ENCODE measurements at places on chromosomes 12 and 14.
A peak's percentile ranks its signal among the peaks of the same experiment; 100 is the strongest.

DNA sequence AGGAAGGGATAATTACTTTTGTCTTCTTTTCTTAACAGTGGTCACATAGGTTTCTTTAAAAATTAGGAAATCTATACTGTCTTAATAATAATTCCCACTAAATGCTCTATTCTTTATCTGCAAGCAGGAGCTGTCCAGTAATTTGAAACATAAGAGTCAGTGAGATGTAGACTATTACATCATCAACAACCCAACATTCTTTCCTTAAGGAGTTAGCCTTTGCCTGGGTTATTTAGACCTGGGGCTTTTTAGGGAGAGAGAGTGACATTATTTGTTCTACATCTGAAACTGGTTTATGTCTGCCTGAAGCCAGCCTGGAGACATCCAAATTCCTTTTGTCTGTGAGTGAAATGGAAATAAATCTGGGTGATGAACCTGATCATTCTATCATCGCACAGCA is 294.4 kb downstream of the TMTC2 start:
- no peak for DNase-seq

GRCh38 chr12:89547101-89547500 is 21.3 kb upstream of the POC1B start:
- DNase-seq = no peak

GRCh38 chr12:25058658-25059058 is 109.8 kb upstream of the BCAT1 start:
- DNase-seq = no peak

- DNase-seq = no peak
These were observed 1.5 kb downstream of the BCL2L14 start for GRCh38 chr12:12072064-12072760.

GRCh38 chr14:53767566-53767965 is 189.1 kb downstream of the BMP4 start:
- DNase-seq = peak; percentile 99

DNA sequence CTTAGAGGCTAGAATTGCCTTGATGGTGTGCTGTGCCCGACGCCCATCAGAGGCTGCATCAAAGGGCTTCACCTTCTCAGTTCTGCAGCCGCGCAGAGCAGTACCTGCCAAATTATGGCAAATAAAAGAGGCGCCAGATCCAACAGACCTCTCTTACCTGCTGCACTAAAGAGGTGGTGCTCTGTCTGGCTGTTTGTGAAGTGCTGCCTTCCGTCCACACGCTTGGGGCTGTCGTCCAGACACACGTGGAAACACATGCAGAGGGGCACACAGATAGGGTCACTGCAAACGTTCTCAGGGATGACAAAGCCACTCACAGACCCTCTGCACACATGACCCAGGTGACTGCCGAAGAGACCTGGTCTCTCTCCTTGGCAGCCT is 617.5 kb downstream of the VRK1 start:
- DNase-seq = no peak

GRCh38 chr14:71214241-71214640 is 307.0 kb downstream of the PCNX1 start:
- no peak for DNase-seq

GRCh38 chr12:62651138-62651537 is 184.5 kb downstream of the MON2 start:
- no peak for DNase-seq

DNA sequence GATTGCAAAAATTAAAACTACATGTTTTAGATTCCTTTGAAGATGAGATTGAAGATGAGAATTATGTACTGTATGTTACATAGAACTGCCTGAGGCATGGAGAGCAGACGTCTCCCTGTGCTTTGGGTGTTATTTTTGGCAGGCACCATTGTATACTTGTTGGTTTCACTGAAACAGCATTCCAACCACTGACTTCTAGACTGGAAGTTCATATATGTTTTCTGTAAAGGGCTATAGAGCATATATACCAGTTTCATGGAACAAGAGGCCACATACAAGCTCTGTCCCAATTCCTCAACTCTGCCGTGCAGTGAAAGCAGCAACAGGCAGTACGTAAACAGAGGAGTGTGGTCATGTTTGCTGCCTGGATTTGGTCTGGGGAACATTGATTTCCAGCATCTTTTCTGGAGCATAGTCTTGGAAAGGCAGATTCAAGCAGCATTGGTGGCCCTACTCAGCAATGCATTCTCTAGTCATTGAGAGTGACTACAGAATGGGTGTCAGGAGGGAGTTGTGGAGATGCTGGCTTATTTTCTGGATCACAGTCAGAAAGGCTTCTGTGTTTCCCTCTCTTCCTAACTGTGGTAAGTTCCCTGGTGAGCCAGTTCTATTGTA is 57.6 kb upstream of the CNTN1 start:
- DNase-seq = no peak

- DNase-seq = no peak
These were observed 33.8 kb downstream of the CACNA2D4 start for GRCh38 chr12:1884651-1885050.

GRCh38 chr12:124171231-124171979 is 123.5 kb upstream of the RFLNA start:
- DNase-seq = no peak

DNA sequence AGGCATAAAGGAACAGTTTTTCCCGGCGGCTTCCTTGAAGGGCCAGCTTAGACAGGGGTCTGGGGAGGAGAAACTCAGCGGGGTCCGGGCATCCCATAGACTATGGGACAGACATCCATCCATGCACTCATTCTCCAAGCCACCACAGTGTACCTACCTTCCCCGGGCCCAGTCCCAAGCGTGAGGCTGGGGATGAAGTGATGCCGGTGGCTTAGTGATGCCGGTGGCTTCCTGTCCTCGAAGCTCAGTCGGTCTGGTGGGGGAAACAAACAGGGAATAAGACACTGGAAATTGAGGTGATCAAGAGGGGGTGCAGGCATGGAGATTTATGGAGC is 421 bp downstream of the RTL1 start:
- no peak for DNase-seq

GRCh38 chr14:61877035-61877390 is 114.8 kb downstream of the SNAPC1 start:
- no peak for DNase-seq

GRCh38 chr12:125406131-125406530 is 340.9 kb downstream of the AACS start:
- no peak for DNase-seq

- no peak for DNase-seq
These were observed 81.7 kb upstream of the TMEM263 start for GRCh38 chr12:106873983-106874382.

DNA sequence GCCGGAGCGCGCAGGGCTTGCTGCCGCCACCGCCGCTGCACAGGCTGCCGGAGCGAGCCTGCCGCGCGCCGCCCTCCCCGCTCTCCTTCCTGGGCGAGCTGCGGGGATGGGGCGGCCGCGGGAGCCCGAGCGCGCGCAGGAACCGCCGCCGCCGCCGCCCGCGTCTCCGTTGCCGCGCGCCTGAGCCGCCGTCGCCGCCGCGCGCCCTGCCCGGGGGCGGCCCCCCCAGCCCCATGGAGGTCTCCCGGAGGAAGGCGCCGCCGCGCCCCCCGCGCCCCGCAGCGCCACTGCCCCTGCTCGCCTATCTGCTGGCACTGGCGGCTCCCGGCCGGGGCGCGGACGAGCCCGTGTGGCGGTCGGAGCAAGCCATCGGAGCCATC is 352 bp downstream of the PLXNC1 start:
- DNase-seq = no peak

DNA sequence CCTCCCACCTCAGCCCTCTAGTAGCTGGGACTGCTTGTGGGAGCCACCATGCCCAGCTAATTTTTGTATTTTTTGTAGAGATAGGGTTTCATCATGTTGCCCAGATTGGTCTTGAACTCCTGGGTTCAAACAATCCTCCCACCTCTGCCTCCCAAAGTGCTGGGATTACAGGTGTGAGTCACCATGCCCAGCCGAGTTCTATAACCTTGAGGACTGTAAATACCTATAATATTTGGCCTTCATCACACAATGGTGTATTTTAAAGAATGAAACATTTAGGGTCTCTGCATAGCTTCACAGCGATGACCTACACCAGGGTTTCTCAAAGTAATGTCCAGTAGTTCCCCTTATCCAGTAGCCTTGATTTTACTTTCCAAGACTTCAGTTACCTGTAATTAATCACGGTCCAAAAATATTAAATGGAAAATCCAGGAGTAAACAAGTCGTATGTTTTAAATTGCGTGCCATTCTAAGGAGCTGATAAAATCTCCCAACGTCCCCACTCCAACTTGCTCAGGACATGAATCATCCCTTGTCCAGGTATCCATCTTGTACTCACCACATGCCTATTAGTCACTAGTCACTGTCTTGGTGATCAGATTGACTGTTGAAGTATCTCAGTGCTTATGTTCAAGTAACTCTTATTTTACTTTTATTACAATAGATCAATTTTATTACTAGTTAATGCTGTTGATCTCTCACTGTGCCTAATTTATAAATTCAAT is 368.2 kb downstream of the BTG1 start:
- no peak for DNase-seq

- no peak for DNase-seq
These were observed 58.9 kb downstream of the ARF6 start for GRCh38 chr14:49951691-49952345.

DNA sequence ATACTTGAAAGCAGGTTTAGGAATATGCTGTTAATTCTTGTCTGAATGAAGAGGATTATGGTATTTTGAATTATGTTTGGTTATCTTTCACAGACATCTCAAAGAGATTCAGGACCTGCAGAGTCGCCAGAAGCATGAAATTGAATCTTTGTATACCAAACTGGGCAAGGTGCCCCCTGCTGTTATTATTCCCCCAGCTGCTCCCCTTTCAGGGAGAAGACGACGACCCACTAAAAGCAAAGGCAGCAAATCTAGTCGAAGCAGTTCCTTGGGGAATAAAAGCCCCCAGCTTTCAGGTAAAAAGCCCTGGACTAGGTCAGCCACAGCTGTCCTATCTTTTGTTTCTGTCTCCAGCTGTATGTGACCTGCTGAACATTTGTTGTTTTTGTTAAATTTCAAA is 52.1 kb downstream of the RAD52 start:
- no peak for DNase-seq

- DNase-seq = peak; percentile 50
These were observed 34.6 kb downstream of the SPRING1 start for GRCh38 chr12:116703214-116703795.

- DNase-seq = no peak
These were observed 83.2 kb upstream of the HMGA2 start for GRCh38 chr12:65740873-65741600.

- no peak for DNase-seq
These were observed 53.2 kb upstream of the HIF1A start for GRCh38 chr14:61641914-61642613.

GRCh38 chr12:6614513-6615172 is 7.5 kb upstream of the CHD4 start:
- no peak for DNase-seq

- no peak for DNase-seq
These were observed 62.5 kb downstream of the BCL2L14 start for GRCh38 chr12:12133259-12133658.

DNA sequence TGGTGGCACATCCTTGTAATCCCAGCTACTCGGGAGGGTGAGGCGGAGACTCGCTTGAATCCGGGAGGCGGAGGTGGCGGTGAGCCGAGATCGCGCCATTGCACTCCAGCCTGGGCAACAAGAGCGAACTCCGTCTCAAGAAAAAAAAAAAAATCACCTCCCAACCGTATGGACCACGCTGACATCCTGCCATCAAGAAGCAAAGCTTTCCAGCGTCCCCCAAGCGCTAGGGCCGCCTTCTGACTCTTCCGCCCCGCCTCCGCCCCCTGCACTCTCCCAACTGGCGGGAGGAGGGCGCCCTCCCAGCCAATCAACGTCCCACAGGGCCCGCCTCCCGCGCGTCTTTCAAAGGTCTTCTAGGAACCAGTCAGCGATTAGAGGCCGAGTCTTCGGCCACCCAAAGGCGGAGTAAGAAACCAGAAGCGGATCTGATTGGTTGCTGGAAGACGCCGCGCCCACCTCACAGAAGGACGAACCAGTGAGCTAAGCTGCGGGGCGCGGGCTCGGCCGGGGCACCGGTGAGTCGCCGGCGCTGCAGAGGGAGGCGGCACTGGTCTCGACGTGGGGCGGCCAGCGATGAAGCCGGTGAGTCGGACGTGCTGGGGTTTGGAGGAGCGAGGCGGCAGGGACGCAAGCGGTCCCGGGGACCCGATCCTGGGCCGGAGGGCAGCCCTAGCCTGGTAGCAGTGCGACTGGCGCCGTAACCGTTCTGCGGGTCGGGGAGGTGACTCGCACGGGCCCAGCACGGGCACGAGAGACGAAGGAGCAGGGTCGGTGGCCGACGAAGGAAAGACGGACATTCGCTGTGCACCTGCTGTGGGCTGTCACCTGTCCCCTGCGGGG is at the start of gene CDKN3:
Gene CDKN3, plus strand, starts transcription at position 515 of the 843 bp plus-strand sequence. Its CDS starts 62 bp downstream, at position 577.
- peak; percentile 99 for DNase-seq

DNA sequence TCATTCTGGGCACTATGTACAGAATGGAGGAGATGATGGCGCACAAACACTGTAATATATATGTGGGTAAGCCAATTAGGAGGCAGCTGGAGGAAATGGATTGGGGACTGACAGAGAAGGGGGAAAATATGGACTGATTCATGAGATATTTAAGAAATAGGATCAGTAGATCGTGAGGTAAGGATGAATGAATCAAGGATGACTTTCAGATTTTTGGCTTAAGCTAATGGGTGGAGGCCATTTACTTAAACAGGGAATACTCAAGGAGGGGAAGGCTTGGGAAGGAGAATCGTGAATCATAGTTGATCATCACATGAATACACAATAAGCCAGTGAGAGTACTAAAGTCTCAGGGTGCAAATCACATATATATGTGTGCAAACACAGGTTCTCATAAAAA is 11.2 kb upstream of the GNPNAT1 start:
- DNase-seq = no peak

GRCh38 chr12:75389706-75390105 is 1.2 kb upstream of the GLIPR1L2 start:
- DNase-seq = no peak

GRCh38 chr12:116126610-116127009 is 150.9 kb downstream of the MED13L start:
- no peak for DNase-seq

DNA sequence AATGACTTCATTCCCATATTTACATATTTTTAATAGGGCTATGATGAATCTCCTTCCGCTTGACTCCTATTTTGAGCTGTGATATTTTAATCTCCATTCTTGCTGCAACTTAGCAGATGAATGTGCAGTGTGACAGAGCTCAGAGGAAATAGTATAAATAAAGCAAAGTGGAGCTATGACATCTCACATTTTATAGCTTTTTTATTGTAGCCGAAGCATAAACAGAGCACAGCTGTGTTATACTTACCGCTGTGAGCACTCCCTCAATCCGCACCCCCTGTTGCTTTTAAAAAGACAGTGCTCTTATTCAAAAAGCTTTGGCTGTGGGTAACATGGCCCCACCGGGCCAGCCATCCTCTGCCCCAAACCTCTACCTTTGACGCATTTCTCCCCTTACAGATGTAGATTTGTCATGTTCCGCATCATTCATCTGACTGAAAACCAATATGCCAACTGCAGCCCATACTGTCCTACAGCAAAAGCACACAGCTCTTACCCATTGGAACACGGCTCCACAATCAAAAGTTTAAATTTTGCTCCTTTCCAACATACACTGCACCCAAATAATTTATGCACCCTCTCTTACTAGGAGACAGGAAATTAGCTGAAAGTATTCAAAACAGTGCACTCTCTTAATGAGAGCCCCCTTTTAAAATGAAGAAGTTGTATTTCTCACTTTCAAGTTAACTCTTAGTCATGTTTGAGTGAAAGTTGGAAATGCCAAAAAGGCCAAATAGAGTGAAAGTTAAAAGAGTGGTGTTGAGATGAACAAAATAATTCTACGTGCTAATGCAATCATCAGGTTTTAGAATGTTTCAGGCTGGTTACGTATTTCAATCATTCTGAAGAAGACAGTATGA is 429.3 kb upstream of the SOX5 start:
- DNase-seq = no peak
